ENCODE measurements at places on chromosomes 7 and 10. TPM values are rescaled to one million over a fixed set of nuclear protein-coding genes. Genes with fewer than 3 reads are reported as not detected.

DNA sequence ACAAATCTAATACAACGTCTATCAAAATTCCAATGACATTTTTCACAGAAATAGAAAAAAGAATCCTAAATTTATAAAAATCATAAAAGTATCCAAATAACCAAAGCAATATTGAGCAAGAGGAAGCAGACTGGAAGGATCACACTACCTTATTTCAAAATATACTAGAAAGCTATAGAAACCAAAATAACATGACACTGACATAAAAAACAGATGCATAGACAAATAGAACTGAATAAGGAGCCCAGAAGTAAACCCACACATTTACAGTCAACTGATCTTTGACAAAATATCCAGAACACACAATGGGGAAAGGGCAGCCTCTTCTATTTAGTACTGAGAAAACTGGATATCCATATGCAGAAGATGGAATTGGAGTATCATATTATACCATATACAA is 217.5 kb downstream of the MACC1 start:
- no peak for DNase-seq

The FAM24B gene
- 4.1 TPM for polyA plus RNA-seq

The SPDYE2B gene
- polyA plus RNA-seq, result 1.0 TPM

DNA sequence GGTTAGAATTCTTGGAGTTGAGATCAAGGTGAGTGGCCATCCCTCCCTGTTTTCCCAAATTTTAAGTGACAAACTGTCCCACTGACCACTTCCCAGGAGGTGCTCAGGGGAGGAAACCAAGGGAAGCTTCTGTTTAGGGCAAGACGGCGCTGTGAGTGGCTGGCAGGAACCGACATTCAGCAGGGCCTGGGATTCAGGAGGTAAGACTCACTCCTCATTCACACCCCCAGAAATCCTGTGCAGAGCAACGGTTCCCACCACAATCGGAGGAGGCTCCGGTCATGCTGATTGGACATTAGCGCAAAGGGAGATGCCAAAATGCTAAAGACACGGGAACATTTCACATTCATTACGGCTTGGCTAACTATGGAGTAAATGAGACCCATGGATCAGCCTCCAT is 200.9 kb downstream of the GRID1 start:
- DNase-seq, result no peak

DNA sequence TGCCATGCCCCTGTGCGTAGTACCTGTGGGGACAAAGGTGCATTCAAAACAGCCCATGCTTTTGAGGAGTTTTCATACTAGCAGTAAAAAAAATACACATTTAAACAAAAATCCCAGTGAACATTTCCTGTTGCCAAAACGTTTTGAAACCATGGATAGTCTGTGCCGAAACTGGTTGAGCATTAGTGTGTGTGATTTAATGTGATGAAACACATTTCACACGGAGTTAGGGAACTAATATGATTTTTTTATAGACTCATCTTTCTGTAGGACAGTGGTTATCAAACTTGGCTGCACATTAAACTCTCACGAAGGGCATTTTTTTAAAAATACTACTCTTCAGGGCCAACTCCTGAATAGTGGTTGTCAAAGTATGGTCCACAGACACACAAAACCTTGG is 111.8 kb upstream of the CREB5 start:
- no peak for DNase-seq

- no peak for DNase-seq
These were observed 24.6 kb downstream of the VSIR start for GRCh38 chr10:71748671-71749191.

The GHRHR gene
- polyA plus RNA-seq, result not detected

GRCh38 chr10:37758074-37758473 is 99.3 kb downstream of the ZNF248 start:
- no peak for DNase-seq

The ZNF735 gene
- polyA plus RNA-seq, result not detected

The ECHDC3 gene
- polyA plus RNA-seq, result 9.6 TPM

DNA sequence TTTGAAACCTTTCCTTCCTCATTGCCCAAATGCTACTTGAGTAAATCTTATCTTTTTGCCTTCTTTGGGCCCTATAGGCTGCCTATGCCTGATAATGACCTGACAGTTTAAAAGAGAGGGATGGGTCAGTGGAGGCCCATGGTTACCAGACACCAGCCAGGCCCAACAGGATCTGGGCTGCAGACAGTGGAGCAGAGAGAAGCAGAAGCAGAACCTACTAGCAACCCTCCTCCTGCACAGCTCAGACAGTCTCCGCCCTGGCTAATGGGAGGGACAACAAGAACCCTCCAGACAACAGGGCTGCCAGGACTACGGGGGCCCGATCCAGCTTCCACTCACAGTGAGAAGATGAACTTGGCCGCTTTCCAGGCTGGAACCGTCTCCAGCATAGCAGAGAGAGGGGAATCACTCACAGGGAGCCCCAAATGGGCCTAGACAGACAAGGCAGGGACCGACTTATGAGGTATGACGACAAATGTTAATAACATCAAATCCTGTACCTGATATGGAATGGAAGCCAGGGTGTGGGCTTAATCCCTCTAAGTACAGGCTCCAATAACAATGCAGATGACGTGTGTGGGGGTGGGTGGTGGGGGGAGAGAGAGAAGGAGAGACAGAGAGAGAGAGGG is 31.7 kb upstream of the DGKI start:
- no peak for DNase-seq

The ST8SIA6 gene
- 3.0 TPM for polyA plus RNA-seq

GRCh38 chr10:114431414-114432135 is 27.3 kb upstream of the AFAP1L2 start:
- no peak for DNase-seq

The OR2A42 gene
- polyA plus RNA-seq, result 0.34 TPM

DNA sequence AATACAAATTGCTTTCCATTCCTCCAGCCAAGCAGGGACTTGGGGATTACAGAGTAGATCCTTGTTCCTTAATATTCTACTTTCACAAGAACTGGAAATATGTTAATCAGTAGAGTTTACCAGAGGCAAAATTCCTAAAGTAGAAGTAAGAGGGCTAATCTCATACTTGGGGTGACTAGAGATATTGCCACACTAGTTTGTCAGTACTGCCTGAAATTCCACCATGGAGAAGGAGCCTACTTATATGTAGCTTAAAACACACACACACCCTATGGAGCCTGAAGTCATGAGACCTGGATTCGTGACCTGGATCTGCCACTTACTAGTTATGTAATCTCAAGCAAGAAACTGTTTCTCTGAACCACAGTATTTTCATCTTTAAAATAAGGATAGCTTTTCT is 33.9 kb downstream of the STRIP2 start:
- DNase-seq, result no peak

DNA sequence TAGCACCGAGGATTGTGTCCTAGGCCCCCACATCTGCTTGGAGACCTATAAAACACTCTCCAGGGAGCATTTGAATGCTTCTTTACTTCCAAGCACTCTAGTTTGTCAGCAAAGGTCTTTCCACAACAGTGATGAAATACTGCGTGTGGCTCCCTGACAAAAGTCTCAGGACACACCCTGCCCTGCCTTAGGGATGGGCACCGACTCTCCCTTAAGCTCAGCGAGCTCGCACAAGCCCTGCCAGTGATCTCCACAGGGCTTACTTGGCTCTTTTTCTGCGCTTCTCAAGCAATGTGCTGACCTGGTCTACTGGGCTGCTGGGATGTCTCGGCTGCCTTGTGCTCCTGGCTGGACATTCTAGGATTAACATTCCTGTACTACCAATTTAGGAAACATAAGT is 84.3 kb upstream of the MPP7 start:
- no peak for DNase-seq

GRCh38 chr7:157652954-157653826 is 316.4 kb downstream of the DNAJB6 start:
- DNase-seq, result no peak

The COL17A1 gene
- polyA plus RNA-seq, result 8.8 TPM

DNA sequence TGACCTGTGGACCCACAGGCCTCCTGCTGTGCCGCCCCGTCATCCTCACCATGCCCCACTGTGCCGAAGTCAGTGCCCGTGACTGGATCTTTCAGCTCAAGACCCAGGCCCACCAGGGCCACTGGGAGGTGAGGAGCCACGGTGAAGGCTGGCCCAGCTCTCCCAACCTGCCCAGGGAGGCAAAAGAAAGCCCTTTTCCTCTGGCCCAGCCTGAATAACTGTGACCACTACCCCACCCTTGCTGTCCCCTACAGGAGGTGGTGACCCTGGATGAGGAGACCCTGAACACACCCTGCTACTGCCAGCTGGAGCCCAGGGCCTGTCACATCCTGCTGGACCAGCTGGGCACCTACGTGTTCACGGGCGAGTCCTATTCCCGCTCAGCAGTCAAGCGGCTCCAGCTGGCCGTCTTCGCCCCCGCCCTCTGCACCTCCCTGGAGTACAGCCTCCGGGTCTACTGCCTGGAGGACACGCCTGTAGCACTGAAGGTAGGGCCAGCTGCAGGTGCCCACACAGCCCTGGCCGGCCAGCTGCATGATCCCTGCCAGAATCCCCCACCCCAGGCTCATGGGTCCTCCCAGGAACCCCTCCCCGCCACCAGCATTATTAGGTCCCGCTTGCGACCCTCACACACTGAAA is 25.5 kb upstream of the SLC29A3 start:
- DNase-seq, result peak; percentile 49

DNA sequence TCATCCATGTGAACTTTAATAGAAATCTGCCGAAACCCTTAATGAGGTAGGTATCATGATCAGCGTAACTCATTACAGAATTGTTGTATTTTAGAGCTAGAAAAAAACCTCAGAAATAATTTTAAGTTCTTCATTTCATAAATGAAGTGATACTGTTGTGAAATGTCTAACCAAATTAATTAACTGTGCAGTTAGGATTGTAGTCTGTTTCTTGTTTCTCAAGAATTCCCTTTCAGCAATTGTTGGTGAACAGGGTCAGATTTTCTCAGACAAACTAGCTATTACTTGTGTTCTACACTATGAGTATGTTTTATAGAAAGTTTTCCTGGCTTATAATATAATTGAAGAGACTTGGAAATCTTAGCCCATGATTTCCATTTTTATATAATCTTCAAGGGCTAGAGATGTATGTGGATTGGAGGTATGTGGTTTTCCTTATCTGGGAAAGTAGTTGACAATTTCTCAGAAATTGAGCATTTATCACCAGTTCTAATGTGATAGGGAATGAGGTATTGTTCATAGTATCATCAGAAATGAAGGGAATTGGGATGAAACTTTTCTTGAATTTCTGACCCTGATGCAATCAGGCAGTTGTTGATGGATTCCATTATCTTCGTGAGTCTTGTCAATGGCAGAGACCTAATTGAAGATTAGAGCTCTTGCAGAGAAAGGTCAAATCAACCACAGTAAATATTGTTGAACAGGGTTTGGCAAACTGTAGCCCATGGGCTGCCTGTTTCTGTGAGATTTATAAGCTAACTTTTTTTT is 55.0 kb downstream of the ST7 start:
- DNase-seq, result no peak

DNA sequence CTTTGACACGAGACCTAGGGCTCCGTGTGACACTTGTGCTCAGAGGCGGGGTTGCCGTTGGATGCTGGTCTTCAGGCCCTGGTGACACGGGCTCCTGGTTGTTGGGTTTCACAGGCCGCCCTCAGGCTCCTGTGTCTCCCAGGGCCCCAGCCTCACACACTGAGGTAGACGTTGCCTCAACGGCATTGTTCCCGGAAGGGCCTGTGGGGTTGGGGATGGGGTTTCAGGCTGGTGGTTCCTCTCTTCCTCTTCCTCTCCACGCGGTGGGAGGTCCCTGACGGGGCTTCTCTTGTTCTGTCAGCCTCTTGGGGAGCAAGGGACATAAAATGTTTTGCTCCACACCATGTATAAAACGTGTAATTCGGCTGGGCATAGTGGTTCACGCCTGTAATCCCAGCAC is 125.1 kb downstream of the TRRAP start:
- no peak for DNase-seq
